Stimulated activated CD8-positive, alpha-beta memory T cell treated with anti-CD3 and anti-CD28 coated beads, Interleukin-15, amount 100 ng/mL, for 4 hours (primary cell): ENCODE measurements at places on chromosomes 3 and 15.

- DNase-seq = no peak
These were observed 102.0 kb upstream of the PLXNA1 start for GRCh38 chr3:126880901-126881300.

- DNase-seq = no peak
These were observed 622.5 kb downstream of the TBL1XR1 start for GRCh38 chr3:176574786-176575185.

- DNase-seq = no peak
These were observed 55.6 kb downstream of the CASR start for GRCh38 chr3:122239112-122239511.

DNA sequence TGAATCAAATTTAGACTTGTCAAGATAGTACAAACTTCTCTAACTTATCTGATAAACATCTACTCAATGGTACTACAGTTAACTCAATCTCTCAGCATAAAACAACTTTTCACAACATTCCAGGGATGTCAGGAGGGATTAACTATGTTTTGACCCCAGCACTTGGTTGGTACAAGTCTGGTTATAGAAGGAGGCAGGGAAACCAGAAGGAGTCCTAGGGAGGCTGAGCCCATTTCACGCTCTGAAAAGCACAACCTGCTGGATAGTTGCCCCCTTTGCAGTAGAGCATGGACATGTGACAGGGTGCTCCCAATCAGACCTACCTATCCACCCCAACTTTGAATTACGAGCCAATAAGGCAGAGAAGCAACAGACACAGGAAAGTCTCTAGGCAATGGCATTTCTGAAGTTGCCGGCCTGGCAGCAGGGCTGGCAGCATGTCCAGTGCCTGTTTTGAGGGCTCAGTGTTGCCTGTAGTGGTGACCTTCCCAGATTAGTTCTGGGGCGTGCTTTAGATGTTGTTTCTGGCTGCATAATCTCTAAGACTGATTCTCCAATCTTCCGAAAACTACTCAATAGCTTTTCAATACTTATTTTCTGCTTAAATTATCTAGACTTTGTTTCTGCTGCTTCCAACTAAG is 8.2 kb downstream of the ANKUB1 start:
- no peak for DNase-seq

- no peak for DNase-seq
These were observed 60.1 kb downstream of the MBNL1 start for GRCh38 chr3:152328841-152329240.

- no peak for DNase-seq
These were observed 850.3 kb upstream of the CADM2 start for GRCh38 chr3:84108442-84108971.

- no peak for DNase-seq
These were observed 30.1 kb downstream of the FNDC3B start for GRCh38 chr3:172069478-172069877.

- no peak for DNase-seq
These were observed 72.0 kb upstream of the IQSEC1 start for GRCh38 chr3:13145131-13145825.

DNA sequence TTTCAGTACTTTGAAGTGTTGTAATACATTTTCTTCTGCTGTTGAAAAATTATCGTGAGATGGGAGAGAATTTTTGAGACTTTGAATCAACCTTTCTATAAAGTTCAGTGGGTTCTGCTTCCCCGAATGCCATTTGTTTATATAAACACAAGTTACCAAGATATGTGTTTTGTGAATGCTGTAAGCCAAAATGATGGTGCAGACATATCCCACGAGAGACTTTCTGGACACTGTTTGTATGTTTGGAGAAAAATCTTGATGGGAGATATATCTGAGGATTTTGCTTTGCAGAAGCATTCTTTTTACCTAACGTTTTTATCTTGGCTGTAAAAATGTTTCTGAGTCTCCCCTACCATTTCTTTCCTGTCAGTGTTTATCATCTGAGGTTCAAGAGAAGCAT is 526.6 kb upstream of the ZNF717 start:
- no peak for DNase-seq

DNA sequence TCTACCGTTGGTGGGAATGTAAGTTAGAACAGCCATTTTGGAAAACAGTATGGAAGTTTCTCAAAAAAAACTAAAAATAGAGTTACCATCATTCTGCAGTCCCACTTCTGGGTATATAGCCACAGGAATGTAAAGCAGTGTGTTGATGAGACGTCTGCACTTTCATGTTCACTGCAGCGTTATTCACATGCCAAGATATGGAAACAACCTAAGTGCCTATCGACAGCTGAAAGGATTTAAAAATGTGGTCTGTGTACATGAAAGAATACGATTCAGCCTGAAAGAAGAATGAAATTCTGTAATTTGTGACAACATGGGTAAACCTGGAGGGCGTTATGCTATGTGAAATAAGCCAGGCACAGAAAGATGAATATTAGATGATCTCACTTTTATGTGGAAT is 157.7 kb downstream of the THSD4 start:
- DNase-seq = no peak

DNA sequence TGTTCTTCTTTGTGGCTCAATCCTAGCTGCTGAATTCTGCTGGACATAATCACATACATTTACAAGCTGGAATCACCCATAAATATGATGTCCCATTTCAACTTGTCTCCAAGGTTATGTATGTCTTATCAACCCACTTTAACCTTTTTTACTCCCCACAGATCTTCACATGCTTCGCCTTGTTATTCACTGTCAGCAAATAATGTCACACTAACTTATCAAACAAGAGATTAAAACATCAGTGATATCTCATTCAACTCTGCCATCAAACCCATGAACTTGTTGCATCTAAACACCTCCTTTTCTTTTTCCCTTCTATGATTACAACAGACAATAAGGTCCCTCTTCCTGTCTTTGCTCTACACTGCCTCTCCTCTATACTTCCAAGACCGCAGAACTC is 240.7 kb downstream of the TBC1D5 start:
- no peak for DNase-seq

DNA sequence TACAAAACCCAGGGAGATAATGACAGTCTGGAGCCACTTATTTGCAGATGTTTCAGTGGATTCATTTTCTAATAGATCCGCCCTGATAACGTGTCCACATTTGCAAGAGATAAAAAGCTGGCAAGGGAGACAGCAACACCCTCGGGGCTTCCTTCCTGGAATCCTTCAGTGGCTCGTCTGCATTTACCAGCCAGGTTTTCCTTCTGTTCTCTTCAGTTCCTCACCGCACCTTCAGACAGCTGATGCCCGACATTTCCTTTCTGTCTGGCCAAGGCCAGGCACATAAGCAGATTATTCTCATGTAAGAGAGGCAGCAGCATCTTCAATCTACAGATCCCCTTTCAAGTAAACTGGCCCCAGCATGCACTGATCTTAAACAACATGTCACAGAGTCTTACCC is 56.2 kb upstream of the SPATA12 start:
- no peak for DNase-seq

- no peak for DNase-seq
These were observed 79.5 kb upstream of the BLM start for GRCh38 chr15:90637693-90638092.

- DNase-seq = no peak
These were observed 303.4 kb upstream of the DNAJC19 start for GRCh38 chr3:181292984-181293383.

DNA sequence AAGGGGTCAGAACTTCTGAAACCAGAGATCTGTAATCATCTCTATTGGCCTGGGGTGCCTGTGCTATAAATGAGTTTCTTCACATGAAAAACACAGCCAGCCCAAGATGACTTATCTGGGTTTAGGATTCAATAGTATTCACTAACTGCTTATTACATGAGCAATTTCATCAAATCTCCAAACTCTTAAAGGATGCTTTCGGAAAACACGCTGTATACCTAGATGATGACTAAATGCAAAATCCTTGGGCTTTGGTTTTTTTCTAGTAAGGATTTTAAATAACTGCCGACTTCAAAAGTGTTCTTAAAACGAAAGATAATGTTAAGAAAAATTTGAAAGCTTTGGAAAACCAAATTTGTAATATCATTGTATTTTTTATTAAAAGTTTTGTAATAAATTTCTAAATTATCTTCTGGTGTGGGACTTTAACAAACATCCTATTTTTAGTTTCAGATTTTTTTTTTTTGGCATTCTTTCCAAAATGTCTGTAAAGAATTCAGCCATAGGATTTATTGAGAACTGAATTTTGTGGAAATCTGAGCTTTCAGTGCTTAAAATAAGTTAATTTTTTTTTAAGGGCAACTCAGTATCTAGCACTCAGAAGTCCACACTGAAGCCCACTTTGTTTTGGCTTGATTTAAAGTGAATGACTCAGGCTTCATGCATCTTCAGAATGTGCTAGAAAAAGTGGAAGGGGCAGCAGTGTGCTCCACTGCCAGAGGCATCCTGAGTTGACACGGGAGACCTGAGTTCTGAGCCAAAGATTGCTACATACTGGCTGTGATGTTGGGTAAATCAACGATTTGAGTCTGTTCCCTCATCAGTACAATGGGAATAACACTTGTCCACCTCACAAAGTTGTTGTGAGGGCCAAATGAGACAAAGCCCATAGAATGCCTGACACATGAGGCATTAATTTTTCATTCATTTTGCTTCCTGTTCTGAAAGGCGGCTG is 18.7 kb downstream of the TMEM43 start:
- no peak for DNase-seq

DNA sequence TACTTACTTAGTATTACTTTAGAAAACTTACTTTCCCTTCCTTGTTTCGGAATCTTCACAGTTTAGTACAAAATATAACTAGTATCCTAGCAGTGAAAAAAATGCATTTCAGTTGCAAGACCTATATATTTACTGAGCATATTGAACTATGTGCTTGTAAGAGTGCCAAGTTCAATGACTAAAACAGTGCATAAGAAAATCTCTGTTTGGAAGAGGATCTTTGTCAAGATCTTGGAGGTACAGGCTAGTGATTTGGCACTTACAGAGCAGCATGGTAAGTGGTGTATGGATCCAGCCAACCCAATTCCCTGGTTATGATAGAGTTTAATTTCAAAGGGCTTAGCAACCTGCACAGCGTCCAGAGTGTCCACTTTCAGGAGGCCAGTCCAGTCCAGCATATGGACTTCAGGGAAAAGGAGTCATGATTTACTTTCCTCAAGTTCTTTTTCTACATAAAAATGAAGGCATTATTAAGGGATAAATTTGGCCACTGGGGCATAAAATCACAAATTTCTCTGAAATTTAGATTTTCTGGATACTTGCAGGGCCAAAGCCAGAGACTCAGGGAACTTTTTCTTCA is 625.8 kb upstream of the BCHE start:
- no peak for DNase-seq

DNA sequence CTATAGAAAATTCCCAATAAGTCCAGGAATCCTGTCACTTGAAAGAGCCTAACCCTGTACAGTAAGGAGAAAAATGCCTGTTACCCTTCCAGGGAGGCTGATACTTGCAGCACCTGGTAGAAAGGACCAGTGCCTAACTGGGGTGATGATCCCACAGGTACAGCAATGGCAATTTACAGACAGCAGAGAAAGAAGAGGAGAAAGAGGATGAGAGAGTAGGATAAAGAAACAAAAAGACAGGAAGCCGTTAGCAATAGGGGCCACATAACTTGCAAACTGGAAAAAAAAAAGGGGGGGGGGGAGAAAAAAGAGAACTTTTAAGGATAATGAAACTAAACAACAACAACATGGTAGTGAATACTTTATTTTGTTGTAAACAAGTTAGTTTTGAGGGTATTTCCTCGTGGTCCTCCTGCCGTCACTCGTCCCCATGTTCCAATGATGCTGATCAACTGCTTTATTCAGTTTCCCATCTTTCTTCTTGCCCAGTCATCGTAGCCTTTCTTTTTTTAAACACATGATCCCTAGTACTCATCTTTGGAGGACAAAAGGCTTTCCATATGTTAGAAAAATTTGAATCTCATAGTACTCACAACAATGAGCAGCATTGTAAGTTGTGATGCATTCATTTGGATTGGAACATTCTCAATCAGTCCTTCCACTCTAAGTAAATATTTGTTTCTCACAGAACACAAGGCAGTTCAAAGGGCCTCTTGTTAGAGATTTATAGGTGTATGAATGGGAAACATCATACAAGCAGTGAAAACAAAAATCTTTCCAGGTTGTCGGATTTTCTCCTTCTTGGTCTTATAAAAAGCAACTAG is 8.6 kb downstream of the TM4SF1 start:
- no peak for DNase-seq

DNA sequence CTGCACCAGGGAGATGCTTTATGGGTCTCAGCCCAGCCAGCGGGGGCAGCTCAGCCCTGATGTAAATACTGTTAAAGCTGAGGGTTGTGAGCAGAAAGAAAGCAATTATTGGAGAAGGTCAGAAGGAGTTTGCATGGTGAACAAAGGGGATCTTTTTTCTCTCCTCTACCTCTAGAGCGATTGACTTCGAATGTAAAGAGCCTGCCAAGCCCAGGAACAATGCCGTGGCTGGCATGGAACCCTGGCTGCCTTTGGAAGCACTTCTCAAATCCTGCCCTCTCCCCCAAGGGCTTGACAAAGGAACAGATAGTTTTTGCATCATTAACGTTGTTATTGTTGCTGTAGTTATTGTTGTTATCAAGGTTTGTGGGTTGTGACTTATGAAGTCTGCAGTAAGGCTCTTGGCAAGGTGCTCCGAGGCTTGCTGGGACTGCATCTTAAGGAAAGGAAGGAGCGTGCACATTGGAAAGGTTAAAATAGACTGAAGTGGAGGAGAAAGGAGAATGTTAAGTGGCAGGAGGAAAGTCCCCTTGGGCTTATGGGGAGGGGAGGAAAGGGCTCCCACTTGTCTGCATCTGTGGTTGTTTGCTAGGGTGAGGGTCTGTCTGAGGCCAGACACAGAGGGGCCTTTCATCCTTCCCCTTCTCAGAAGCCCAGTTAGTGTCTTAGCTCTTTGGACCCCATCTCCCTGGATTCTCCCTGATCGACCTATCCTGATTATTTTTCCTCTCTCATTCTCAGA is 16.7 kb downstream of the PDIA5 start:
- DNase-seq = no peak

- DNase-seq = no peak
These were observed 51.6 kb downstream of the CYP19A1 start for GRCh38 chr15:51286816-51287215.

DNA sequence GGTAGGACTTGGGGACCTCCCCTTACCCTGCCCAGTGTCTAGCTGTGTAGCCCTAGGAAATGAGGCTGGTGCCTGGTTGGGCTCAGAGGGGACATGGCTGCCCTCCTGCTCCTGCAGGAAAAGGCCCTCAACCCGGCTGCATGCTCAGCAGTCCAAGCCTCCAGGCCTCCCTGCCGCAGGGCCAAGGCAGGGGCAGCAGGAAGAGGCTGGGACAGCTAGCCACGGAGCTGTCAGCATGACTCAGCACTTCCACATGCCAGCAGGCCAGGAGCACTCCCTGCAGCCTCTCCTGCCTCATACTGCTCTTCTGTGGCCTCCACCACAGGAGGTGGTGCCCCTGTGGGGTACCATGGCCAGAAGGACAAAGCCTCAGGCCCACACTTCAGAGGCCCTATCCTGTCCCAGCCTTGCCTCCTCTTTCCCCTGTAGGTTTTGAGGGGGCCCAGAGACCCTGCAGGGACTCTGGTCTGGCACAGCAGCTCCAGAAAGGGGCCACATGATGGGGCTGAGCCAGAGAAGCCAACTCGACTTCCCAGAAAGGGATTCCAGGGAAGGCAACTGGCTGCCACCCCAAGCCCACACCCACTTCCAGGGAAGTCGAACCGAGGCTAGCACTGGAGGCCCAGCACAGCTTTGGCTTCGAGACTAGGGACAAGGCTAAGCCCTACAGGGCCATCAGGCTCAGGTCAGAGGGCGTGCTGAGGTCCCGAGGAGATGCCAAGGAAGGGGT is 19.5 kb downstream of the TKT start:
- no peak for DNase-seq
